Memory B cell (primary cell): ENCODE measurements at places on chromosomes 13 and 19.

DNA sequence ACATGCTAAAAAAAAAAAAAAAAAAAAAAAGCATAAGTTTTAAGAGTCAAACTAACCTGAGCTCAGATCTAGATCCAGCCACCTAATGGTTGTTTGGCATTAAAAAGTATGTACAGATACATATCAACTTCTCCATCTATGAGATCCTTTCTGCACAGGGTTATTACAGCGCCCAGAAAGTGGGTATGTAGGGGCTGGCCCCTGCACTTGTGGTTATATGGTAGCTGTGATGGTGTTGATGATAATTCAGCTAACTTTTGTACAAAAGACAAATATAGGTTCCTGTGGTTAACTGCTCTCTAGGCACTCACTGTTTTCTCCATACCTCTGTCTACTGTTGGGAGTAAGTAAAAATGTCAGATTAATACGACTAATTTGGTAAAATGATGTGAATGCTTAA is 81.7 kb downstream of the TNFRSF19 start:
- no peak for DNase-seq

- DNase-seq, result no peak
Measured at GRCh38 chr19:44635581-44636438, 7.9 kb upstream of the PVR start.

- DNase-seq, result no peak
Measured at GRCh38 chr13:52366291-52366690, 39.7 kb downstream of the THSD1 start.

GRCh38 chr13:46992383-46992952 is 95.6 kb upstream of the HTR2A start:
- DNase-seq, result no peak

DNA sequence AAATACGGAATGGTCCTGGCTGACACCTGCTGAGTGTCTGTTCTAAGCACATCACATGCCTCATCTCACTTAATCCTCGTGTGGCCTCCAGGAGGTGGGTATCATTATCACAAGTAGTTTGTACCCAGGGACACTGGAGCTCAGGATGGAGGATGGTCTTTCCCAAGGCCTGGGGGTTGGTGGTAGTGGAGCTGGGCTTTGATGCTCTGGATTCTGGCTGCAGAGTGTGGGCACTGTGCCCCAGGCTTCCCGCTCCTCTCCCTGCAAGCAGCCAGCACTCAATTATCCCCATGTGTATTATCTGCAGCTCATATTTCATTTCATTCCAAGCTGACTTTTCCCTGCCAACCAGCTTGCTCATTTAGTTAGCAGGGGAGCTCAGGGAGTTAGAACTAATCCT is 52.1 kb downstream of the SIAH3 start:
- DNase-seq, result no peak

GRCh38 chr19:48600679-48601417 is 5.7 kb upstream of the SPACA4 start:
- no peak for DNase-seq

- no peak for DNase-seq
Measured at GRCh38 chr19:35134601-35135242, at the start of gene LGI4. LGI4 (minus strand) TSS chr19:35135059; CDS start chr19:35134680, 379 bp downstream.

GRCh38 chr13:32425158-32425557 is 2.8 kb downstream of the N4BP2L1 start:
- DNase-seq, result no peak

DNA sequence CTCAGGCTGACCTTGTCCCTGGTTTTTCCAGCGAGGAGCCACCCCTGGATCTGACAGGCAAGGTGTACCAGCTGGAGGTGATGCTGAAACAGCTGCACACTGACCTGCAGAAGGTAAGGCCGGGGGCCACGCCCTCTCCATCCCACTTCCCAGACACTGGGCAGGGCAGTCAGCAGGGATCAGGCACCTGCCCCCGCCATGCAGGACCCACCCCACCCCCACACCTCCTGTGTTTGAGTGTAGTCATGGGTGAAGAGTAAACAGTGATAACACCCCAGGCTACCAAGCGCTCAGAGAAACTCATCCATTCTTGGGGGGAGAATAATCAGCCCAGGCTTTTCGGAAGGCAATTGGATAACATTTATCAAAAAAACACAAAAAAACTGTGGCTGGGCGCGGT is 19.9 kb downstream of the DPF1 start:
- DNase-seq, result no peak

- no peak for DNase-seq
Measured at GRCh38 chr13:89267734-89268133, 1596.6 kb downstream of the SLITRK5 start.

DNA sequence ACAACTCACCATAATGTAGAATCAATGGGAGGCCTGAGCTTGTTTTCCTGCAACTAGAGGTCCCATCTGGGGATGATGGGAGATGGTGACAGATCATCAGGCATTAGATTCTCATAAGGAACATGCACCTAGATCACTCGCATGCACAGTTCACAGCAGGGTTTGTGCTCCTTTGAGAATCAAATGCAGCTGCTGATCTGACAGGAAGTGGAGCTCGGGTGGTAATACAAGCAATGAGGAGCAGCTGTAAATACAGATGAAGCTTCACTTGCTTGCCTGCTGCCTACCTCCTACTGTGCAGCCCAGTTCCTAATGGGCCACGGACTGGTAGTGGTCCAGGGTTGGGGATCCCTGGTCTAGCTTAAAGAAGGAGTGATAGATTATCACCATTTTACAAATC is 33.0 kb downstream of the KPNA3 start:
- DNase-seq, result no peak

DNA sequence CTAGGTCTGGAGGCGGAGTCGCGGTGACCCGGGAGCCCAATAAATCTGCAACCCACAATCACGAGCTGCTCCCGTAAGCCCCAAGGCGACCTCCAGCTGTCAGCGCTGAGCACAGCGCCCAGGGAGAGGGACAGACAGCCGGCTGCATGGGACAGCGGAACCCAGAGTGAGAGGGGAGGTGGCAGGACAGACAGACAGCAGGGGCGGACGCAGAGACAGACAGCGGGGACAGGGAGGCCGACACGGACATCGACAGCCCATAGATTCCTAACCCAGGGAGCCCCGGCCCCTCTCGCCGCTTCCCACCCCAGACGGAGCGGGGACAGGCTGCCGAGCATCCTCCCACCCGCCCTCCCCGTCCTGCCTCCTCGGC is at the start of gene SLC5A5:
Gene SLC5A5, plus strand, starts transcription at position 68 of the 373 bp plus-strand sequence. CDS start 375 bp downstream, outside the sequence.
- no peak for DNase-seq

DNA sequence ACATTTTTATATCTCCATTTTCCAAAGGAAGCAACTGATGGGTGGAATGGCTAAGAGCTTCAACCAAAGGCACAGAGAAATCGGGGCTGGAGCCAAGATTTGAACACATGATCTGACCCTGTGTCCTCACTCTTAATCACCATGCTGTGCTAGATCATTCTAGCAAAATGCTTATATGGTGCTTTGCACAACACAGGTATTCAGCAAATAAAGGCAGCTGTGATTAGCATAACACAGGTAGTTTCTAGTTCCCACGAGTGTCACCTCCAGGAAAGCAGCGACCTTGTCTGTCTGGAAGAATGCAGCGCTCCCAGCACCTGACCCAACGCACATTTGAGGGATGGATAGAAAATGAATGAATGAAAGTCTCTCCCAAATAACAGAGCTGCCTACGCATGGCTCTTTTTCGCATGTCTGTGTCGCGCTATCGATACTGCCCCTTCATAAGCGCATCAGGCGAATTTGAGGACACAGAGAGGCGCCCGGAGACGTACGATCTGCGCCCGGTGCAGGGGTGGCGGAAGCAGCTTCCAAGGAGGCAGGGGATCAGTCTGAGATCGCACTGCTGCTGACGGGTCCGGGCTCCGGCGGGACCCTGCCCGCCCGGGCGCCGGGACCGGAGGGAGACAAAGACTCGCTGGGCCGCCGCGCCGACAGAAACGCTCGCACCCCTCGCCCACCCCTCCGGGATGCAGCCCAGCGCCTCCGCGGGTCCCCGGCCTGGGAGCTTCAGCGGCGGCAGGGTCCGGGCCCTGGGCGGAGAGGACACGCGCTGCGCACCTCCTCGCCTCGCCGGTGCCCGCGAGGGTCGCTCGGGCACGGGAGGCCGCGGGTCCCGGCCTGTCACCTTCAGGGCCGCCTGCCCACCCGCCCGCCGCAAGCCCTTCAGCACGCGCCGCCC is 609 bp downstream of the EPS15L1 start:
- no peak for DNase-seq

DNA sequence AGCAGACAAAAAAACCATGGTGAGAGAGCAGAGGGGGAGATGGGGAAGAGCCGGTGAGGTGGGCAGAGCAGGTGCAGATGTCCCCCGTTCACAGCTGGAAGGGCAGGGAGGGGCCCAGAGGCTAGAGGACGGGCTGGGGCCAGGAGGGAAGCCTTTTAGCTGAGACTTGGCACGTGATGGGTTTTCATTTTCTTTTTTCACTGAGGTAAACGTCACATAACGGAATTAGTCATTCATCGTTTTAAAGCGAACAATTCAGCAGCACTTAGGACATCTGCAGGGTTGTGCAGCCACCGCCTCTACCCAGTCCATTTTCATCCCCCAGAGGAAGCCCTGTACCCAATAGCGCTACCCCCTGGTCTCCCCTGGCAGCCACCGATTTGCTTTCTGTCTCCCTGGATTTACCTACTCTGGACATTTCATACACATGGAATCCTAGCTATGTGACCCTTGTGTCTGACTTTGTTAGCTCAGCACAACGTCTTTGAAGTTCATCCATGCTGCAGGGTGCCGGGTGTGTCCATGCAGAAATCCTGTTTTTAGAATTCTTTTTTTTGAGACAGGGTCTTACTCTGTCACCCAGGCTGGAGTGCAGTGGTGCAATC is 16.0 kb upstream of the EMC10 start:
- peak; percentile 39 for DNase-seq

- no peak for DNase-seq
Measured at GRCh38 chr13:39672378-39673132, 17.1 kb downstream of the COG6 start.

GRCh38 chr13:50910485-50910805 is 854 bp downstream of the RNASEH2B start:
- DNase-seq, result no peak

DNA sequence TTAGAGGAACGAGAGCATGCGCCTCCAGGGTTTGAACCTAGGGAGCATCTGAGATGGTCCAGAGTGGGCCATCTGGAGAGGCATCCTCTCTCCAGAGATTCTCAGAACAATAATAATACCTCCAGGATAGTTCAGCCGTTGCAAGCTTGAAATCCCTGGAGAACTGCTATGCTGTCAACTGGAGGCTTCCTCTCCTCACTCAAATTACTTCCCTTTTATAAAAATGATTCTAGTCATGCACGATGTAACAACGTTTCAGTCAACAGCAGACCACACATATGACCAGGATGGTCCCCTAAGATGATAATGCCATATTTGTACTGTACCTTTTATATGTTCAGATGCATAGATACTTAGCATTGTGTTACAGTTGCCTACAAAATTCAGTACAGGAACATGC is 108.7 kb downstream of the SHISA2 start:
- DNase-seq, result no peak

DNA sequence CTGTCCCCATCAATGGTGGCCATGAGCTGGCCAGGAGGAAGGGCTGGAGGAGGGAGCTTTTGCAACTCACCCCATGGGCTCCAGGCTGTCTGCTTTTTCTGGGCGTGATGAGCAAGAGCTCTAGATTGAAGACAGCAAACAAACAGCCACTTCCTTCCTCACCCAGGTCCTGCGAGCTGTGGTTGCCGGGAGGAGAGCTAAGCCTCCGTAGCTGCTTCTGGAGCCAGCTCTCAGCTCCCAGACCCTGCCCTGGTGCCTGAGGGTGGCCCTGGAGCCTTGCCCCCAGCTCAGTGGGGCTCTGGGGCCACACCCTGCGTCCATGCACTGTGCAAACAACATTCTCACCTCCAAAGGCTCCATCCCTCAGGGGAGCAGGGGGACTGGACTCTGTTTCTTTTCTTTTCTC is 6.2 kb downstream of the MYO1F start:
- no peak for DNase-seq

- no peak for DNase-seq
Measured at GRCh38 chr19:33725567-33725966, 71.1 kb upstream of the KCTD15 start.

DNA sequence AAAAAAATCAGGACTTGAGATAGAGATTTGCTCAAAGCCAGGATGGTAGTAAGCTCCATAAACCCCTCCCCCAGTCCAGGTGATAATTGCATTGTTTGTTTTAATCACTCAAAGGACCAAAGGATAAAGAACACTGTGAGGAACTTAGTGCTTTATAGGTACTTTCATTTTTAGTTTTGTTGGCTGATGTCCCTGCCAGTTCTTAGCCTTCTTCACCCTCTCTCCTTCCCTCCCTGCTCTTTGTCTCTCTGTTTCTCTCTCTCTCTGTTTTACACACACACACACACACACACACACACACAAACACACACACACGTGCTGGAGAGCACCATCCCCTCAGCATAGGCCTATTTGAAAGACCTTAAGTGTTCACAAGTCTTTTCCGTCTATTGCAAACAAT is 5.2 kb downstream of the FRY start:
- no peak for DNase-seq

- DNase-seq, result no peak
Measured at GRCh38 chr13:52165411-52165810, 6.0 kb upstream of the NEK3 start.

GRCh38 chr19:48295458-48295857 is 25.6 kb downstream of the ZNF114 start:
- DNase-seq, result no peak

- DNase-seq, result no peak
Measured at GRCh38 chr19:821825-822503, at the start of gene PLPPR3. PLPPR3 (minus strand) TSS chr19:821955; CDS start chr19:821559, 396 bp downstream.

- no peak for DNase-seq
Measured at GRCh38 chr13:90510319-90510718, 837.2 kb upstream of the MIR17HG start.

GRCh38 chr19:3852614-3853254 is 16.1 kb downstream of the ZFR2 start:
- peak; percentile 35 for DNase-seq

DNA sequence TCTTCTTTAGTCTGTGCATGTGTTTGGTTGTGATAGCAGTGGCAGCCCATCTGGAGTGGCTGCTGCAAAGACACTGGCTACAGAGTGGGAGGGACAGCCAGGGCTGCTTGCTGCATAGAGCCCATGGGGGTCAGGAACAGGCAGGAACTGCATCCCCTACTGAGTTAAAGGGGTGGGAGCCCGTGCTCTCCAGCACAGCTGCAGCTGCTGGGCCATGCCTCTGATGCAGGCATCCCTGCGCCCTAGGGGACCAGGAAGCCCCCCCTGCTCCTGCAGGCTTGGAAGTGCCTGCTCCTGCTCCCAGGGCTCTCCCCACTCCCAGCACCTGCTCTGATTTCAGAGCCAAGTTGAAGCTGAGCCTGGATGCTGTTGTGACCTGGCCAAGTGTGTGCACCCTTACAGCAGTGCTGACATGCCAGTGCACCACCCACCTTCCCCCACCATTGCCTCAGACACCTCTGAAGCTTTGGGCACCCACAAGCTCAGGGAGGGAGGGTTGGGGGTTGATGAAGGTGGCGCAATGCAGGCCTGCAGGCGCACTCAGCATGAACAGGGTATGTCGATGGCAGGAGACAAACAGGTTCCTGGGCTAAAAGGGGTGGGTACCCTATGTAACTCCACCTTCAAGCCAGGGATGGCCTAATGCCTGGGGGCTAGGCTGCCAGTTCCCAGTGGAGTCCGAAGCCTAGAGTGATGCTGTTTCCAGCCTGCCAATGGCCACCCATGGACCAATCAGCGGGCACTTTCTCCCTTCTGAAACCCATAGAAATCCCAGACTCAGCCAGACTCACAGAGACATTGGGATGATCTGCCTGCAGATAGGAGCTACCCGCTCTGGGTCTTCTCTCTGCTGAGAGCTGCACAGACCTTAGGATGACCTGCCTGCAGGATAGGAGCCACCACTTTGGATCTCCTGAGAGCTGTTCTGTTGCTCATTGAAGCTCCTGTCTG is 919.9 kb upstream of the MIR17HG start:
- DNase-seq, result no peak
